ENCODE measurements at places on chromosomes 11 and 22. TPM values are rescaled to one million over a fixed set of nuclear protein-coding genes. Genes with fewer than 3 reads are reported as not detected.

DNA sequence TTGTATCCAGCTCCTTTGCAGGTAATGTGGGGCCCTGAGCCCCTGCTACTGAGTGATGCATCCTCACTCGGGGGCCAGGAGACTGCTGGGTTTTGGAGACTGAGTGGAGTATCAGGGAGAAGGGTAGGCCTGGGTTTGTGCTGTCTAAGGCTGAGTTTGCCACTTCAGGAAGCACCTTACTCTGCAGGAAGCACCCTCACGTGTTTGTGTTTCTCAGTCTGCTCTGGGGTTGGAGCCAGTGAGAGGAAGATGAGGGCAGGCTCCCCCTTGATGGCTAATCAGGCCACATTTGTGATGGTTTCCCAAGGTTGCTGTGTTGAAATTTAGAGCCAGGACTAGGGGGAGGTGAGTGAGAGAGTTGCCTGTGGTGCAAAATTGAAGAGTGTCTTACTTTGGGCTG, 13.7 kb upstream of the THY1 start:
- no peak for DNase-seq

- DNase-seq: no peak
Observed at GRCh38 chr11:133360860-133361688, 171.2 kb downstream of the OPCML start.

DNA sequence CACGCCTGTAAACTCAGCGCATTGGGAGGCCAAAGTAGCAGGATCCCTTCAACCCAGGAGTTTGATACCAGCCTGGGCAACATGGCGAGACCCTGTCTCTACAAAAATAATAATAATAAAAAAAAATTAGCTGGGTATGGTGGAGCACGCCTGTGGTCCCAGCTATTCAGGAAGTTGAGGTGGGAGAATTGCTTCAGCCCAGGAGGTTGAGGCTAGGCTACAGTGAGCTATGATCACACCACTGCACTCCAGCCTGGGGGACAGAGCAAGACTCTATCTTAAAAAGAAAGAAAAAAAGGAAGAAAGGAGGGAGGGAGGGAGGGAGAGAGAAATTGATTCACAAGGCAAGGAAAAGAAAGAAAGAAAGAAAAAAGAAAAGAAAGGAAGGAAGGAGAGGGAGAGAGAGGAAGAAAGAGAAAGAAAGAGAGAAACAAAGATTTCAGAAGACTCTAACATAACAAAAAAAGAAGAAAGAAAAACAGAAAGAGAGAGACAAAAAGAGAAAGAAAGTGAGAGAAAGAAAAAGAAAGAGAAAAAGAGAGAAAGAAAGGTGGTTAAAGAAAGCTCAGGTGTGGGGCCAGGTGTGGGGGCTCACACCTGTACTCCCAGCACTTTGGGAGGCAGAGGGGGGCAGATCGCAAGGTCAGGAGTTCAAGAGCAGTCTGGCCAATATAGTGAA, 37.3 kb upstream of the MYH9 start:
- DNase-seq: no peak

GRCh38 chr11:45142241-45143055, 4.0 kb upstream of the PRDM11 start:
- DNase-seq: no peak

GRCh38 chr22:37482244-37482643, 3.9 kb downstream of the MFNG start:
- DNase-seq: no peak

- DNase-seq: no peak
Observed at GRCh38 chr11:36374726-36375125, 78.6 kb downstream of the PRR5L start.

DNA sequence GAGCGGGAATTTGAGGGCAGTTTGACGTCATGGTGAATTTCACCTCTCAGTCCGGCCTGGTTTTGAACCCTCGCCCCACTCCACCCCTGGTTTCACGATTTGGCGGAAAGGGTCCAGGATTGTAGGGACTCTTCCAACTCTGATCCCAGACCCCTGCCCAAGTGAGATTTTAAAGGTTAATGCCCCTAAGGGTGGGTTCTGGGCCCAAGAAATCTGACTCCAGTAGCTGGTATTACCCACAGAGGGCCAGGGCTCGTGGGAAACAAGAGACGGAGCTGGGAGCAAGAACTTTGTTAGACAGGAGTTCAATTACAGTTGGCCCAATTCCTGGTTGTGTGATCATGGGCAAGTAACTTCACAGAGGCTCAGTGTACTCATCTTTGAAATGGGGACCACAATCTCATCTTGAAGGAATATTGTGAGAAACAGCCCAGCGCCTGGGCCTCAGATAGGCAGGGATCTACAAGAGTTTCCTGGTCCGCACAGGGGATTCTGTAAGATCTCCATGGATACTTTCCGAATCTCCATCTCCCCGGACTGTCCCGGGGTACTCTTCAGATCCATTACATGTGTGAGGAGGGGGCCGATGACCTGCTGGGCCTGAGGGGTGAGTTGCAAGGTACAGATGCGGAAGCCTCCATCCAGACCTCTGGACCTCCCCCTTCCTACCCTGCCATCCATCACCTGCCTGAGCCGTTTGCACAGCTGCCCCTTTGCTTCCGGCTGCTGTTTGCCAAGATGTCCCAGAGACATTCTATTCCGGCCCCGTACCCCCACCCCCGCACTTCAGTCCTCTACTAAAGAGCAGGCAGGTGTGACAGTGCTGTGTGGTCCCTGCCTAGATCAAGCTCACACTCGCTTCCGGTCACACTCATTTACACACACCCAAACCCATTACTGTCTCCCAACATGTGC, 687 bp upstream of the CALCA start:
- no peak for DNase-seq

DNA sequence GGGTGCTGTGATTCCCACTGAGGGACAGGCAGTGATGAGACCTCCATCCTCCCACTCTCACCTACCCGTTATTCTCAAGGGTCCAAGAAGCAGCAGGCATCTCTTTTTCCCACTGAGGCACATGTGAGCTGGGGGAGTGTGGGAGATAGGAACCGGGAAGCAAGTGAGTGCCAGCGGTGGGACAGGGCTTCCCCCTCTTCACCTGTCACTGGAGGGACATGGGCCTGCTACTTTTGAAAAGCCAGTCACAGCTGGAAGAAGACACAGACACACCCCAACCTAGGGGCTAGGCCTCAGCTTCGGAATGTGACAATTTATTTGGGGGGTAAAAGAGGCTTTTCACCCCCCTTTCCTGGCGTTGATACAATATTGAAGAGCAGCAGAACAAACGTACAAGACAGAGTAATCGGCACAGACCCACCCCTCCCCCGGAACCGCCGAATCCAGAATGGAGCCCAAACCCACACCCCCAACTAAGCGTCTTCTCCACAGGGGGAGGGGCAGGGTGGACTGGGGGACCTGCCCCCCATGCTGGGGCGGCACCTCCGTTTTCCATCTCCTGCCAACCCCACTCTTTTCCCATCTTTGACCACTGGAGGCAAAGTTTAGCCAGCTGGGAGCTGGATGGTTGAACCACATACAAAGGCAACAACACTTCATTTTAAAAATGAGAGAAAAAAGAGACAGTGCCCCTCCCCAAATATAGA, 10.7 kb downstream of the CBX6 start:
- no peak for DNase-seq

GRCh38 chr11:66126808-66127555, 56.9 kb downstream of the PACS1 start:
- DNase-seq: peak; percentile 31

DNA sequence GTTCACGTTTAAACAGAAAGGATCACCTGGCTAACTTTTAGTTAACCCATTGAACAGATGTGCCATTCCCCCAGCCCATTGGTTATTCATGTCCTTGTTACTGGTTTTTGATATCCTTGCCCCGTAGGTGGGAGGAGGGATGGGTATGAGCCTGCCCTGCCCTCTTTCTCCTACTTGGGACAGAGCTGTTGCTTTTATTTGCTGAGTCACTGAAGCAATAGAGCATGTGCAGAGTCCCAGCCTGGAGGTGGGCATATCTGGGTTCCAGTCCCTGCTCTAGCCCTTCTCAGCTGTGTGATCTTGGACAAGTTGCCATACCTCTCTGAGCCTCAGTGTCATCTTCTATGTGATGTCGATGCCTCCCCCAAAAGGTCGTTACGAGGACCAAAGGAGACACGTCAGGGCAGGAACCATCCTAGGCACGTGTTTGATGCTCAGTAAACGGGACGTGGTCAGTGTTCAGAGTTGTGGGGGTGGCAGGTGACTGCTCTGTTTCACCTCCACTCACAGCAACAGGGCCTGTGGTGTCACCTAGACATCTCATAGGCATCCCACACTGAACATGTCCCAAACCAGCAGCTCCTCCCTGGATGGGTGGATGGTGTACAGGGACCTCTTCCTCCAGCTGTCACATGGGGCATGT, 61.0 kb downstream of the BMAL1 start:
- DNase-seq: peak; percentile 54

- no peak for DNase-seq
Observed at GRCh38 chr22:48893288-48894063, 934.2 kb downstream of the BRD1 start.

GRCh38 chr11:27002838-27003237, 8.9 kb downstream of the FIBIN start:
- no peak for DNase-seq

DNA sequence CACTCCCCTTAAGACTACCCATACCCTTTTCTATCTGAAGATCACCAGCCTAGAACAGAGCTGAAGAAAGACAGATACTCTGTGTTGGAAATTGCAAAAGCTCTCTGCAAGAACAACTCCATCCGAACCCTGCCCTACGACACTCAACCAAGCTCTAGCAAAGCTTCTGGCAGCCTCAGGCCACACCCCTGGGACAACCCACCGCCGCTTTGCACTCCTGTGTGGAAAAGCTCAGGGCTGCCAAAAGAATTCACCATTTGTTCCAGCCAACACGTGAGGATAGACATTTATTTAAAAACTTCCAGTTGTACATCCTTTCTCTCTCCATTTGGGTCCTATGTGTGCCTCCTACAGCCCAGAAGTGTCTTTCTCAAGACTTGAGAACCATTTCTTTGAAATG, 62.4 kb upstream of the CD5 start:
- DNase-seq: no peak

- DNase-seq: no peak
Observed at GRCh38 chr11:16392616-16393015, 36.3 kb upstream of the SOX6 start.

DNA sequence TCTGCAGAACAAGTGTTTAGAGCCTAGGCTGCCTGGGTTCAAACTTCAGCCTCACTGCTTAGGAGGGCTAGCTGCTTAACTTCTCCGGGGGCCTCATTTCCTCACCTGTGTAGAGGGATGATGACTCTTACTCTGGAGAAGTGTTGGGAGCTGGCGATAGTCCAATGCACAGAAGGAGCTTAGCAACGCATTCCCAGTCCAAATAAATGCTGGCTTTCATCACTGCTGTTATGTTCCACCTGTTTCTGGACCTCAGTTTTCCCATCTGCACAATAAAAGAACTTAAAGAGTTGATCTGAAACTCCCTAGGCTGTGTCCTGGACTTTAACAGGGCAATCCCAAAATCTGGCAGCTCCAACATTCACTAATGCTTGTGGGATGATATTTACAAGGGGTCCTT, 337.8 kb downstream of the MIAT start:
- no peak for DNase-seq

DNA sequence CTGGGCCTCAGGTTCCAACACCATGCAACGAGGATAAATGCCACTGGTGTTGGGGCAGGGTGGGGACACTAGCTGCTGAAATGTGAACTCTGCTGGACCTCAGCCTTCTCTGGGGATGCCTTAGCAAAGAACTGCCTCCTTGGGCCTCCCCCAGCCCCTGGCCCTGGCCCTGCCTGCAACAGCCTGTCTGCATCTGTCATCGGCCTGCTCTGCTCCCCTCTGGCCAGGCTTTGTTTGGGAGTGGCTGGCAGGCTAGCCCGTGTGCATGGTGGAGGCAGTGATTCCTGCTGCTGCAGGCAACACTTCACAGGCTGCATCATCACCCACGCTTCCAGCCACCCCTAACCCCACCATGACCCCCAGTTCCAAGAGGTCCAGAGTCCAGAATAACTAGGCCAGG, 11.5 kb upstream of the MYOD1 start:
- DNase-seq: no peak

DNA sequence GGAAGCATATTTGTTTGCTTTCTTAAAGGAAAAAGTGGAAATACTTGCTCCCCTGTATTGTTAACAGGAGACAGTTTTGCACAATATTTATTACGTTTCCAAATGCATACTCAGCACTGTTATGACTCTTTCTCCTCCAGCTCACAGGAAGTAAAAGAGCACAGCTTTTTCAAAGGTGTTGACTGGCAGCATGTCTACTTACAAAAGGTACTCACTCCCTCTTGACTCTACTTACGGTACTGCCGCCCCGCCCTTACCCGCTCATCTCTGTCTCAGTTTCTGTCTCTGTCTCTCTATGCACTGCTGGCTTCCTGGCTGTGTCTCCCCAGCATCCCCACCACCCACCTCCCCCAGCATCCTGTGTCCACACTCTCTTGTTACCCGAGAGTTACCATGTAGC, 32.2 kb upstream of the MYO18B start:
- DNase-seq: no peak

DNA sequence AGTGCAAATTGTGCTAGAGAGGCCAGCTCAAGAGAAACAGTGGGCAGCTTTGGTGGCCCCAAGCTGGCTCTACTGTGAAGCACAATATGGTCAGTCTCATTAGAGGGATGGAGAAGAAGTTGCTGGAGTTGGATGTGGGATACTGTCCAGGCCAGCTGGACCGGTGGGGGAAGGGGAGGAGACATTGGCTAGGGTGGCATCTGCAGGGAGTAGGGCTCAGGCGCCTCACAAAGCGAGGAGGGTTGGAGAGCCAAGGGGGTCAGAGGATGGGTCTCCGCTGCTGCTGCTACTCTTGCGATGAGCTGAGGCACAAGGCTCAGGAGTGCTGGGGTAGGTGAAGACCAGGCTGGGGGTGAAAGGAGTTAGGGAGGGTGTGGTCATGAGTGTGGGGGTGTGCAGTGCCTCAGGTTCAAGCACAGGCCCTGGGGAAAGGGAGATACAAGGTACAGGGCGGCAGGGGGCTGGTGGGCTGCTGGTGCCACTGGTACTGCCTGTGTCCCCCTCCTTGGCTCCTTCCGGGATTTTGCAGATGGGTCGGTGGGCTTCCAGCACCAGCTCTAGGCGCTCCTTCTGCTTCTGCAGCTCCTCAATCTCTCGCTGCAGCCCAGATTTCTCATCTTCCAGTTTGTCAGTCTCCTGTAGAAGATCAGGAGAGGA, 2.3 kb downstream of the CCDC85B start:
- DNase-seq: no peak

GRCh38 chr11:44437122-44437521, 127.2 kb upstream of the ALX4 start:
- no peak for DNase-seq

- DNase-seq: peak; percentile 88
Observed at GRCh38 chr11:69274531-69275016, 19.4 kb upstream of the MYEOV start.

GRCh38 chr22:47260551-47260950, 498.1 kb downstream of the TBC1D22A start:
- DNase-seq: no peak

Gene OVCH2
- not detected for total RNA-seq

Gene PRCP
- 7.0 TPM for total RNA-seq

Gene RANGAP1
- 80.2 TPM for total RNA-seq

Gene ANKRD49
- total RNA-seq: 4.3 TPM

Gene EFEMP2
- total RNA-seq: 1.2 TPM

Gene TRIM49
- not detected for total RNA-seq

Gene PLAAT3
- total RNA-seq: 325 TPM

Gene ABTB2
- 26.0 TPM for total RNA-seq

Gene DDTL
- total RNA-seq: 2.8 TPM

Gene ASRGL1
- 60.6 TPM for total RNA-seq

Gene F2
- 0.38 TPM for total RNA-seq

Gene SPDYC
- not detected for total RNA-seq

Gene RRP7A
- total RNA-seq: 40.2 TPM

Gene AGBL2
- 1.5 TPM for total RNA-seq

Gene APOA5
- not detected for total RNA-seq
